ENCODE measurements at places on chromosomes 13 and 19. TPM values are rescaled to one million over a fixed set of nuclear protein-coding genes. Genes with fewer than 3 reads are reported as not detected.

The ATXN8OS gene
- total RNA-seq = not detected

The AP1M2 gene
- total RNA-seq = not detected

The KLK15 gene
- total RNA-seq = not detected

The TGFB1 gene
- total RNA-seq = 206 TPM

The SIGLEC12 gene
- total RNA-seq = not detected

The CNN1 gene
- total RNA-seq = not detected

The WDR87 gene
- total RNA-seq = not detected

The LPAR6 gene
- 93.5 TPM for total RNA-seq

The DCT gene
- 0.19 TPM for total RNA-seq

The SYT3 gene
- 0.41 TPM for total RNA-seq

The ZNF534 gene
- not detected for total RNA-seq

The ZNF614 gene
- total RNA-seq = 10.1 TPM

The F2RL3 gene
- total RNA-seq = 0.44 TPM

The ATP4A gene
- total RNA-seq = not detected

The ZNF665 gene
- total RNA-seq = 3.1 TPM

The ECSIT gene
- total RNA-seq = 48.4 TPM

The PEAK3 gene
- total RNA-seq = not detected

The RPS16 gene
- total RNA-seq = 3,898 TPM

The C1QTNF9 gene
- not detected for total RNA-seq

The DIRAS1 gene
- total RNA-seq = 0.69 TPM

The S1PR4 gene
- 77.0 TPM for total RNA-seq

The TEX30 gene
- 7.8 TPM for total RNA-seq

The FLT3 gene
- 0.19 TPM for total RNA-seq

Data from T-cell (primary cell).